Stomach (tissue), 19 donors: ENCODE measurements at places on chromosomes 2 and 18. TPM values are rescaled to one million over a fixed set of nuclear protein-coding genes. Genes with fewer than 3 reads are reported as not detected.

Gene HMSD
- total RNA-seq = not detected

Gene ACKR3
- total RNA-seq = 35.0 TPM

Gene OXER1
- total RNA-seq = not detected

Gene REG3A
- total RNA-seq = 9.8 TPM

Gene PRSS56
- not detected for total RNA-seq

Gene GAREM1
- 18.7 TPM for total RNA-seq

Gene DSG4
- not detected for total RNA-seq

Gene DYSF
- total RNA-seq = 13.4 TPM

Gene EN1
- total RNA-seq = not detected

Gene PDE11A
- total RNA-seq = not detected

Gene MRO
- total RNA-seq = 2.0 TPM

Gene GALNT3
- 134 TPM for total RNA-seq

Gene FARP2
- total RNA-seq = 260 TPM

Gene ANKRD44
- total RNA-seq = 24.8 TPM

Gene HOXD12
- total RNA-seq = not detected

Gene POTEI
- 1.2 TPM for total RNA-seq

Gene LYG2
- total RNA-seq = not detected

Gene KIAA2012
- total RNA-seq = not detected

Gene LRP1B
- 0.45 TPM for total RNA-seq

Gene SERPINB4
- not detected for total RNA-seq

Gene SMCHD1
- 377 TPM for total RNA-seq

Gene REG3G
- not detected for total RNA-seq

Gene RAB27B
- 38.8 TPM for total RNA-seq

Gene MOCOS
- total RNA-seq = 3.5 TPM

Gene CHCHD5
- 40.8 TPM for total RNA-seq

Gene CYS1
- not detected for total RNA-seq

Gene OSR1
- total RNA-seq = 10.7 TPM

Gene IGFBP2
- 180 TPM for total RNA-seq

Gene POTEE
- total RNA-seq = not detected

Gene RNF138
- total RNA-seq = 42.2 TPM

Gene NCL
- total RNA-seq = 72.3 TPM

Gene SLC8A1
- 21.4 TPM for total RNA-seq

Gene LTBP1
- total RNA-seq = 42.9 TPM

Gene SAG
- total RNA-seq = not detected

Gene CNTNAP5
- total RNA-seq = not detected

Gene FBXO11
- total RNA-seq = 87.9 TPM

Gene CCDC68
- 40.0 TPM for total RNA-seq

Gene TNS1
- total RNA-seq = 682 TPM

Gene CD28
- 2.9 TPM for total RNA-seq

Gene ZNF385B
- total RNA-seq = 2.0 TPM

Gene FHOD3
- total RNA-seq = 7.5 TPM

Gene MPP4
- not detected for total RNA-seq

Gene ALK
- total RNA-seq = not detected

Gene EHBP1
- 107 TPM for total RNA-seq

Gene LINC00305
- total RNA-seq = not detected

Gene UPP2
- total RNA-seq = not detected

Gene IL1F10
- total RNA-seq = not detected

Gene DAW1
- total RNA-seq = not detected

Gene MC2R
- total RNA-seq = not detected

Gene THOC1
- total RNA-seq = 122 TPM
